ENCODE measurements at places on chromosomes 1 and 21.

- DNase-seq, result no peak
Observed at GRCh38 chr1:21801100-21801499, 11.0 kb upstream of the LDLRAD2 start.

DNA sequence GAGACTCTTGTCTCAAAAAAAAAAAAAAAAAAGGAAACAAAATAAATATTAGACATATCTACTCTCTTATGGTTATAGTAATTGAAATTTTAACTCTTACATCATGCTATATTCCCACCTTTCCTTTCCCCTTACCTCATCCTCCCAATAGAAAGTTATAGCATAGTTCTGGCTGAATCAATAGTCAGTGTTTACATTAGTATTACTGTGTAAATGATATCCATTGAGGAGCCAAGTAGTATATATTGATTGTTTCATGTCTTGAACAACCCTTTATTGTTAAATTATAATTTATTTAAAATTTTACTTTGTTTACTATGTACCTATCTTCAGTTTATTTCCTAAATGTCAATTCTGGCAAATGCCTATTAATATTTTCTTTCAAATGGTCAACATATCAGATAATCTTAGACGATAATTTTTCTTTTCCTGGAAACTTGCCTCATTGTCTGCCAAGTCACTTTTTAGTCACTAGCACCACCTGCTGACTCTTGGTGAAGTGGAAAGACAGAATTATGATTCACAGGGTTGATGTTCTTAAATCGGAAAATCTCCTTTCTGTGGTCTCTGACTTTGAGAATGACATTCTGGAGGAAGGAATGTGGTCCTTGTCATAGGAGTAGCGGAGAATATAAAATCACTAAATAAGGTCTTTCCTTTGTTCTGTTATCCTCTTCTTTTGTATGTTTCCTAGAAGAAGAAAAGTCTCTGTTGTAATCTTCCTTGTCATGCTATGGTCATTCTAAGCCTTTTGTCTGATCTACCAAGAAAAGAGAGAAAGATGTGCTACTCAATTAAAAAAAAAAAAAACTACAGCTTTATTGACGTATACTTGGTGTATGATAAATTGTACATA, 8.6 kb downstream of the HJV start:
- DNase-seq, result peak; percentile 65

DNA sequence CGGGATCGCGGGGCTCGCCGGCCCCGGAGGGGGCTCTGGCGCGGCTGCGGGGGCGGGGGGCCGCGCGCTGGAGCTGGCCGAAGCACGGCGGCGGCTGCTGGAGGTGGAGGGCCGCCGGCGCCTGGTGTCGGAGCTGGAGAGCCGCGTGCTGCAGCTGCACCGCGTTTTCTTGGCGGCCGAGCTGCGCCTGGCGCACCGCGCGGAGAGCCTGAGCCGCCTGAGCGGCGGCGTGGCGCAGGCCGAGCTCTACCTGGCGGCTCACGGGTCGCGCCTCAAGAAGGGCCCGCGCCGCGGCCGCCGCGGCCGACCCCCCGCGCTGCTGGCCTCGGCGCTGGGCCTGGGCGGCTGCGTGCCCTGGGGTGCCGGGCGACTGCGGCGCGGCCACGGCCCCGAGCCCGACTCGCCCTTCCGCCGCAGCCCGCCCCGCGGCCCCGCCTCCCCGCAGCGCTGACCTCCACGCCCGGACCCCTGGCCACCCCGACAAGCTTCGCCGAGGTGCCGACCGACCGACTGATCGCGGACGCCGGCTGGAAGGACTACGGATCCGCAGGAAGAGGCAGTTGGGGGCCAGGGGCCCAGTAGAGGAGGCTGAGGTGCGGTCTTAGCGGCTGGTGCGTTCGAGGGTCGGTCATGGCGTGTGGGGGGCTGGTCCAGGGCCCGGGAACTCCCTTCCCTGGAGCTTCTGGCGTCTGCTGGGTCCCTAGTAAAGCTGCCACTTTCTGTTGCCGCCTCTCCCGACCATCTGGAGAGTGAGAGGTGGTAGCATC, 711 bp downstream of the TRNP1 start:
- DNase-seq, result no peak

GRCh38 chr1:169574336-169574735, 11.9 kb downstream of the F5 start:
- no peak for DNase-seq

DNA sequence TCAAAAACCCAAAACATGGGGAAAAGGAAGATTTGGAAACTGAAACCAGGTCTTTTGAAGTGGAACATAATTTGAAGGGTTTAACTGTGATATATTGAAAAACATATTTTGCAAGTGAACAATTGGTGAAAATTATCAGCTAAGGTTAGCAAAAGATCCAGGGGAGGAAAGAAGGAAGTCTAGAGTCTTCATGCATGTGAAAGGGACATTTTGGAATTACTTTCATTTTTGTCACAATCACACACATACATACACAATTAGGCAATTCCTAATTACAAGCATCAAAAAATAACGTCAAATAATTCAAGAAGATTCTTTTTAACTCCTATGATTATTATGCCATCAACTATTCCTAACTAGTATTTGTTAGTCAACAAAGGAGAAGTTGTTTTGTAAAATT, 64.7 kb upstream of the NFIA start:
- no peak for DNase-seq

- no peak for DNase-seq
Observed at GRCh38 chr1:14578156-14578555, 20.3 kb upstream of the KAZN start.

- DNase-seq, result peak; percentile 63
Observed at GRCh38 chr1:178341261-178341956, 155.4 kb downstream of the CLEC20A start.

- no peak for DNase-seq
Observed at GRCh38 chr1:5340560-5341130, 651.6 kb downstream of the NPHP4 start.

DNA sequence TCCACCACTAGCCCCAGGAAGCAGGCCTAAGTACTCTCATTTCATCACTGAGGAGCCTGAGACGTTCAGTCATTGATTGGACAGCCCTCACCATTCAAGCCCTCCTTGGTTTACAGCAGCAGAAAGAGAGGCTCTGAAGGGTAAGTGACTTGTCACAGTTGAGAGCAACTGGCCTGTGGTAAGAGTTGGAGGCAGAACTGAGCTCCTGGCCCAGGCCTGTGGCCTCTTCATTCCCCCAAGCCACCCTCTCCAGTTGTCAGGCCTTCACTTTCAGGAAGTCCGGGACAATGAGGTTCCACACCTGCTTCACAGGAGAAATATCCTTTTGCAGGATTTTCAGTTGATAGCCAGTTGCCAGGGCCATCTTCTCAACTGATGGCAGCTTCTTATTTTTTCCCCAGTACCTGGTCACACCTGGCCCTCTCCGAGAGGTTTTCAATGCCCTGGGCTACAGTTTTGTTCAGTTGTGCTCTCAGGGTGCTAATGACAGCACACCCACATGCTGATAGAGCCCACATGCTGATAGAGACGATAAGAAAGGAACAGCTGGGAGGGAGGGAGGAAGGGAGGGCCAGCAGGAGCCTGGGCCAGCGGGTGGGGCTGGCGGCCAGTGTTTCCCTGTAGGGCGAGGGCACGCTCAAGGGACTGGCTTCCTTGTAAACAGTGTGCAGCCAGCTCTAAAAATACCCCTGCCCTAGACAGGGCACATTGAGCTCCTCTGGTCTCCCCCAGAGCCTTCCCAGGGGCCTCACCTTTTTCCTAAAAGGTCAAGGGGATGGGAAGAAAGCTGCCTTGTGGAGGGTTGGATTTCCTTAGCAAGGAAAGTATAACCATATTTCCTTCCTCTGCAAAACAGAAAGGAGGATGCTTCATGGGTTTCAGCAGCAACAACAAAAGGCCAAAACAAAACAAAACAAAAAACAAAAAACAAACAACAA, 112.7 kb upstream of the JUN start:
- DNase-seq, result no peak

GRCh38 chr1:109423498-109423897, 2.8 kb downstream of the PSMA5 start:
- DNase-seq, result no peak

DNA sequence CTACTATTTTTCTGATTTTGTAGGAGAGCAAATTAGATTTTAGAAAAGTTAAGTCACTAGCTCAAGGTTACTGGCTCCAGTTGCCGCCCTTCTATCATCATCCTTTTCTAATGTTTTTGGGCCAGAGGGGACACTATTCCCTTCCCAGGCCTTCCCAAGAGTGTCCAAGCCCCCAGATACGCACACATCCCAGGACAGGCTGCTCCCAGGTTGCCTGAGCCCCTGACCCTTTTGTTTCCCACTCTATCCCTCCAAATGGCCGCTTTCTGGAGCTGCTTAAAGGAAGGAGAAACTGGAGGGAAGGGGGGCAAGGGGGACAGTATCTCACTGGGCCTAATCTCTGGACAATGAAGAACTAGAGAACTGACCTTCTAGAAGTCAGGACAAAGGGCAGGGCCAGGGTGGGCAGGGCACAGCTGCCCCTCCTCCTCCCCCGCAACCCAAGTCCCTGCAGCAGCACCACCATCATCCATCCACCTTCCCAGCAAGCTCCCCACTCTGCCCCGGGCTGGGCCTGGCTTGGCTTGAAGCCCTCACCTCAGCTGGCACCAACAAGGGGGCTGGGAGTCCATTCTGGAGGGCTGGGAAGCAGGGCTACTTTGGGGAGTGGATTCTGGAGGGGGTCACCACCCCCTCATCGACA, 1.1 kb upstream of the MAP7D1 start:
- no peak for DNase-seq

GRCh38 chr1:156502894-156503697, 2.5 kb upstream of the MEF2D start:
- DNase-seq, result peak; percentile 76

DNA sequence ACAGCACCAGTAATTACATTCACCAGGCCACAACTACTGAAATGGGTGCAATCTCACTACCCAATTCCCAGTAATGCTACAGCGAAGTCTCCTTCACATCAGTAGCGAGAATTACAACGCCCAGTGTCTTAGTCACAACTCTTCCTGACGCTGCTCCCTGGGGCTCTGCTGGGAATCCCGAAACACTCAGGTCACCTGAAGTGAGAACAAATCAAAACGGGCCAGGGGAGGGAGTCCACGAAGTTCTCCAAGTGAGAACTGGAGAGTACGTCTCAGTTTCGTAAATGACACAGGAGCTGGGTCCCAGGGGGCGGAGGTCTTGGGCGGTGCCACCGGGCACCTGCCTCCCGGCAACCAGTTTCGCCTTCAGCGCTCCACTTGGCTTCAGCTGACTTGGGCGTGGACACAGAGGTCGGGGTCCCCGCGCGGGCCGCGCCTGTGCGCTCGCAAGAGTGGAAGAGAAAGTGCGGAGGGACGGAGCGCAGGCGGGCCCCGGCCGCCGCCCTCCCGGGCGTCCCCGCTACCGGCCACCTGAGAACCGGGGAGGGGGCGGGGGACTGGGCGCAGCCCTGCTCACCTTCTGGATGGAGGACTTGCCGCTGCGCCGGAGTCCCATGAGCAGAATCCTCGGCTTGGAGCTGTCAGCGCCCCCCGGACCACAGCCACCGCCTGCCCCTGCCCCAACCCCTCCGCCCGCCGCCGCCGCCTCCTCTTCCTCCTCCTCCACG, 575 bp downstream of the RRAGC start:
- peak; percentile 41 for DNase-seq

- no peak for DNase-seq
Observed at GRCh38 chr21:45060089-45060488, 14.3 kb upstream of the ADARB1 start.

DNA sequence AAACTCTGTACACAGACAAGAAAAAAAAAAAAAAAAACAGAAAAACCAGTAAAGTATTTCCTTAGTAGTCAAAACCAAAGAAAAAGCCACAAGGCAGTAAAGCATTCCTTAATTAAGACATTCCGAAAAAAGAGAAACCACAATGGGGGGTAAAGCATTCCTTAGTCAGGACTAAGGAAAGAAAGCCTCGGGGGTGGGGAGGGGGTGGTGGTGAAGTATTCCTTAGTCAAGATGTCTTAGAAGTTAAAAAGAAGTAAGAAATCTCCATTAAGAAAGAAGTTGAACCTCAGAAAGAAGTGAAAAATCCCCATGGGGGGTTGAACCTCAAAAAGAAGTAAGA, 28.2 kb upstream of the FMO1 start:
- DNase-seq, result peak; percentile 4

- no peak for DNase-seq
Observed at GRCh38 chr1:27007909-27008582, 4.6 kb downstream of the TENT5B start.

DNA sequence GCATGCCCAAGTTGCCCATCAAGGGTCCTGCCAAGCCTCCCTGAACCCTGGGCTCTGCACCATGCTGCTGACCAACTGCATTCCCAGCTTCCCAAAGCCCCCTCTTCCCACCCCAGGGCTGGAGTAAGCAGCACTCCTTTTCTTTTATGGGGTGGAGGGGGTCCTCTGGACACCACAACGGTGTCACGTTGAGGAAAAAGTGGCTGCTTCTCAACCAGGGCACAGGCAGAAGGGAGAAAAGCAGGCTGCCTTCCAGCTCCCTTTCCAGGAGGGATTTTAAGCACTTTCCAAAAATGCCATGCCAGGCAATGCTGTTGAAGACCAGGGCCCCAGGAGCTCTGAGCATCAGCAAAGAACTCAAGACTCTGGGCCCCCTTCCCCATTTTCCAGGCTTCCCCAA, 691 bp downstream of the RIMS3 start:
- DNase-seq, result no peak

GRCh38 chr1:212182579-212182978, 102.6 kb upstream of the PPP2R5A start:
- DNase-seq, result no peak

- peak; percentile 52 for DNase-seq
Observed at GRCh38 chr1:96370757-96371156, 350.8 kb upstream of the PTBP2 start.

GRCh38 chr1:11885916-11886315, 27.2 kb upstream of the NPPB start:
- DNase-seq, result no peak

DNA sequence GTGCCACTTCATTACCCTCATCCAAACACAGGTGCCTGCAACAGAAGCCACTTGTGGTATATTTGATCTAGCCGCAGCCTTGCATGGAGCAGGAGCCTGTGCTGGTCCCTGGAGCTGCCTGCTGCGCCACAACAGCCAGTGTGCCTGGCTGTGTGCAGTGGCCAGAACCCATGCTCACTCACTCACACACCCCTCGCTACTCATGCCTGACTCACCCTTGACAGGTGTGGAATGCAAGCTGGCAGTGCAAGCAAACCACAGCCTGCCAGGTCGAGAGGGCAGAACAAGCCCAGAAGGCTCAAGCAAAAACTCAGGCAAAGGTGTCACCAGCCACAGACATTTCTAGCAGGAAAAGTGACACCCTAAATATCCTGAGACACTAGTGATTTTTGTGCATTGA, 1510.9 kb downstream of the KCNT2 start:
- no peak for DNase-seq

DNA sequence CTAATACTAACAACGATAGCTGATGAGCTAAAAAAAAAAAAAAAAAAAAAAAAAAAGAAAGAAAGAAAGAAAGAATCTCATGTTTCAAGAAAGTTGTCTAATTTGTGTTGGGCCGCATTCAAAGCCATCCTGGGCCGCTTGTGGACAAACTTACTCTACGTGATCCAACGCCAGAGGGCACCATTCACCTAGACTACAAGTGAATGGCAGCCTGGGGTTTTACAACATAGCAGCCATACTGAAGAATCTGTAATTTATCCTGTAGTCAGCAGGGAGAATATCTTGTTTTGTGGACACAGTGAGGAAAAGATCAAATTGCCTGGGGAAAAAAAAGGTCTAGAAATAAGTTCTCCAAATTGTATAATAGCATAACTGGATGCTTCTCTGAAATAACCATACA, 47.0 kb downstream of the CYP2J2 start:
- peak; percentile 17 for DNase-seq

GRCh38 chr1:202107321-202107761, 15.4 kb upstream of the GPR37L1 start:
- DNase-seq, result no peak
